ENCODE measurements at places on chromosomes 13 and 19.
A peak's percentile ranks its signal among the peaks of the same experiment; 100 is the strongest.

- DNase-seq: peak; percentile 19
These were observed 41.2 kb upstream of the KLF2 start for GRCh38 chr19:16283210-16284061.

GRCh38 chr13:111552891-111553655, 232.6 kb downstream of the TEX29 start:
- DNase-seq: no peak

DNA sequence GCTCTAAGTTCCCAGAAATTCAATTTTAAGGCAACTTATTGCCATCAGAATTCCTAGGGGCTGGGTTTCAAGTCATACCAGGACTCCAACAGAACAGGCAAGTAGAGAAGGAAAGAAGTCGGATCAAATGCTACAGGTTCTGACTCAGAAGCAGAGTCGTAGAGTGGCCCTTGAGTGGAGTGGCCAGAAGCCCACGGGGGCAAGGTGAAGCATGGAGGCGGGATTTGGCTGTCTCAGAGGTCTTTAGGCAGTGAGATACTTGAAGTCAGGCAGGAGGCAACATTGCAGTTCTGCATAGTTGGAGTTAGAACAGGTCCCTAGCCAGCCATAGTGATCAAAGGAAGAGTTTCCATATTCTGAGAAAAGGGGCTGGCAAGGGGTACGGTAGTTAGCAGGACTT, 111.6 kb downstream of the NHLRC3 start:
- no peak for DNase-seq

GRCh38 chr13:107329991-107330390, 762.1 kb upstream of the ARGLU1 start:
- DNase-seq: no peak

DNA sequence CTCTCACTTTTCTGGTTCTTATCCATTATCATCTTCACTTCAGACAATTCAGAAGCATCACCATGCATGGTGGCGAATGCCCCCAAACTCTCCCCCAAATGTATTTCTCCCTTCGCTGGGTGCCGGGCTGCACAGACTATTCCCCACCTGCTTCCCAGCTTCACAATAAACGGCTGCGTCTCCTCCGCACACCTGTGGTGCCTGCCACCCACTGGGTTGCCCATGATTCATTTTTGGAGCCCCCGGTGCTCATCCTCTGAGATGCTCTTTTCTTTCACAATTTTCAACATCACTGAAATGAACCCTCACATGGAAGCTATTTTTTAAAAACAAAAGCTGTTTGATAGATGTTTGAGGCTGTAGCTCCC, 2.8 kb upstream of the F10 start:
- DNase-seq: no peak

- DNase-seq: peak; percentile 26
These were observed 37.1 kb upstream of the ISYNA1 start for GRCh38 chr19:18475004-18475453.

- DNase-seq: no peak
These were observed 314.9 kb downstream of the COG6 start for GRCh38 chr13:39970177-39970846.

DNA sequence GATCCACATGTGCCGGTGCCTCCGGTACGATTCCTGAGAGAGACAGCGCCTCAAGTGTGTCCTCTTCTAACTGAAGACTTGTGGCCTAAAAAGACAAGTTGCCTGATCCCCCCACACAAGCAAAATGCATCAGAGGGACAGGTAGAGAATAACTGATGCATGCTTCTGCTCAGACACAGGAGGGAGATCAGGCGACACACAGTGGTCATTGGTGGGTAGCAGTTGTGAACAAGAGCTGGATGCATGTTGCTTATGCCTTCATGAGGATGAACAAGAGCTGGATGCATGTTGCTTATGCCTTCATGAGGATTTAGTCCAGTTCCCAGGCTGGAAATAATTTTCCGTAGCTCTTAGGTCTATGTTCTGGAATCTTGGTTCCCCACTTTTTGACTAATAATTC, 505.6 kb downstream of the MYO16 start:
- DNase-seq: no peak

GRCh38 chr13:46903748-46904147, 6.9 kb upstream of the HTR2A start:
- DNase-seq: no peak

DNA sequence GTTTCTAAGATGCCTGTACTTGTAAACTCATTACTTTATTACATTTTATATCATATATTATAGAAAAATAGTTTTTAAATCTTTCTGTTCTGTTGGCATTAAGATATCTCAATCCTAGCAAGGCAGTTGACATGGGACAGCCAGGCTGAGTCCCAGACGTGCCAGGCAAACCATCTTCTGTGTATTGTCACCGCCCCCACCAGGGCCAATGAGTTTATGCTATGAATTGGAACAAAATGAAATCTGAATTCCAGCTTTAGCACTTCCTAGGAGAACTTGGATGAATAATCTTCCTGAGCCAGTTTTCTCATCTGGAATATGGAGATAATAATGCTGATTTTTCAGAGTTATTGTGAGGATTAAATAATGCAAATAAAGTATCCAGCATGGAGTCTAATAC, 79.9 kb upstream of the GSX1 start:
- no peak for DNase-seq

DNA sequence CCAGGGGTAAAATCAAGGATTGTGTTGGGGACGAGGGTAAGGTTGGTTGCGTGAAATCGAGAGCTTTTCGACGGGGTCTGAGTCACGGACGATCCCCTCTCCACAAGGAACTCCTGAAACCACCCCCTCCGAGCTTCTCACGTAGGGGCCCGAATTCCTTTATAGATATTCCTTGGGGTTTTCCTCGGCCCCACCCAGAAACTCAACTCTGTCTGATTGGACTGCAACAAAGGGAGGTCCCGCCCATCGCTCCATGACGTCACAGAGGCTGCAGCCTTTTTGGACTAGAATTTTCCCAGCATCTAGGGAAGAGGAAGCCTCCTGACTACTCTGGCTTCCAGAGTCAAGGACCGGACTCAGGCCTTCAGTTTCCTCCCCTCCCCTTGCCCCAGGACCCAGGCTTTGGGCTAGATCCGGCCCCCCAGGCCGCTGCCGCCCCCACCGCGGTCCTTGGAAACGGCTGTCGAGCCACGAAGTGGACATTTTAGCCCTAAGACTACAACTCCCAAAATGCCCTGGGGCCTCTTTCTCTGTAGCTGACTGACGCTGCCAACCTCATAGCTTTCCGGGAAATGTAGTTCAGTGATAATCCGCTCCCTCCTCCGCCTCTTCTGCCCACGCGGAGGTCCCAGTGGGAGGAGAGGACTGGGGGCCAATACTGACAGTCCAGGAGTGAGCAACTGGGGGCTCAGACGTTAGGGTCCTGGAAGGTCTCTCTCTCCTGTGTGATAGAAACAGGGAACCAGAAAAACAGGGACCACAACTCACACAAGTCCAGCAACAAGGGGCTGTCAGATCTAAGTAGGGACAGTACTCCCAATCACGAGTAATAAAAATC, at the start of gene IZUMO1:
IZUMO1 (minus strand) TSS at position 172 of the 838 bp plus-strand sequence. CDS start 1,050 bp downstream, outside the sequence.
- DNase-seq: peak; percentile 41

DNA sequence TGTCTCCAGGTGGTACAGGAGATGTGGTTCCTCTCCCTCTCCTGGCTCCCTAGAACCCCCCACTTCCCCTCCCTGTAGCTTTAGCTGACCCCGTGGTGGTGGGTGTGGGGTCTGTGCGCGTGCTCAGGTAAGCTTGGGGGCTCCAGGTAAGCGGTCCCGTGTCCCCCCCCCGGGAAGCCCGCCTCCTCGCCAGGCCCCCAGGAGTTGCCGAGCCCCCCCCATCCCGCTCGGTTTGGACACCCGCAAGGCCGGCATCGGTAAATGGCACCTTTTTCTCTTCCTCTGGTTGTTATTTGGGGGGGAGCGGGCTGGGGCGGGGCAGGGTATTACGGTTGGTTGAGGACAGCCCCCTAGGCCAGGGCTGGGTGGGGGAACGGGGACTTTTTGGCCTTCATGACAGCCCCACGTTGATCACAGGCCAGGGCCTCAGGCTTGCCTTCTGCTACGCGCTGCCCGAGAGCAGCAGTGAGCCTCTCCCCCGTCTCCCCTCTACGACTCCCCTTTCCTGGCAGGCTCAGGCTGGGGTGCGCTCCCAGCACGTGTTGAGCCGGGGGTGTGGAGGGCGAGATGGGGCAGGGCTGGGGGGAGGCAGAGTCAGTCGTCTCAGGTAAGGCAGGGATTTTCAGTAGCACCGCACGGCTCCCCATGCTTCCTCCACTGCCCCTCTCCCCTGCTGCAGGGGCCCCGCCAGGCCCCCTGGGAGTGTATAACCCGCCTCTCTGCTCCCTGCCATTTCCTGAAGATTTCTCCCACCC, 10.7 kb upstream of the LIN7B start:
- DNase-seq: no peak

GRCh38 chr13:97004886-97005285, 10.6 kb upstream of the OXGR1 start:
- DNase-seq: no peak

- DNase-seq: no peak
These were observed 2638.7 kb upstream of the PCDH20 start for GRCh38 chr13:64054321-64054720.

GRCh38 chr13:33235564-33235963, 50.0 kb downstream of the STARD13 start:
- no peak for DNase-seq

GRCh38 chr19:4038057-4038456, 28.6 kb downstream of the ZBTB7A start:
- DNase-seq: no peak

GRCh38 chr19:1365319-1366269, 18.1 kb upstream of the NDUFS7 start:
- DNase-seq: no peak

GRCh38 chr13:27969866-27970229, 733 bp upstream of the CDX2 start:
- DNase-seq: no peak

GRCh38 chr19:50537769-50538230, 24.1 kb upstream of the ASPDH start:
- DNase-seq: peak; percentile 46

- no peak for DNase-seq
These were observed 33.4 kb downstream of the IPO5 start for GRCh38 chr13:97986835-97987234.

- no peak for DNase-seq
These were observed 8.5 kb downstream of the FOSB start for GRCh38 chr19:45476304-45476703.

GRCh38 chr19:56309511-56310185, 5.0 kb downstream of the ZSCAN5A start:
- DNase-seq: peak; percentile 27

DNA sequence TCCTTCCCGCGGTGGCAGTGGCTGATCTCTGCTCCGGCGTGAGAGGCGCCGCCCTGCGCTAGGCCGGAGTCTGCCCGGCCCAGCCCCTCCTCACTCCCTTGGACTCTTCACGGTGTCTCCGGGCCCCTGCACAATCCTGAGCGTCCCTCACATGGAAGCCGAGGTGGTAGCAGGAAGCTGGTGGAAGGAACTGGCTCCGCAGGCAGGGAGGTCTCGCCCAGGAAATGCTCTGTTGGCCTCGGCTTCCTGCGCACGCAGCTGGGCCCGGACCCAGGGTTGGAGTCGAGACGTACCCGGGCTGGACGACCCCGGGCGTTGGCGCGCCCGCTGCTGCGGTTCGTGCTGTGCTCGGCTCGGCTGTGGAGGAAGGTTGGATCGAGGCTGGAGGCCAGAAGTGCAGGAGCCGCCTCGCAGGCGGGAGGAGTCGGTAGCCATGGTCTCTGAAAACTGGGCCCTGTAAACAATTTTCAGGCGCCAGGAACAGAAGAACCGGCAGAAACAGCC, 46.3 kb downstream of the ZNF724 start:
- DNase-seq: no peak

DNA sequence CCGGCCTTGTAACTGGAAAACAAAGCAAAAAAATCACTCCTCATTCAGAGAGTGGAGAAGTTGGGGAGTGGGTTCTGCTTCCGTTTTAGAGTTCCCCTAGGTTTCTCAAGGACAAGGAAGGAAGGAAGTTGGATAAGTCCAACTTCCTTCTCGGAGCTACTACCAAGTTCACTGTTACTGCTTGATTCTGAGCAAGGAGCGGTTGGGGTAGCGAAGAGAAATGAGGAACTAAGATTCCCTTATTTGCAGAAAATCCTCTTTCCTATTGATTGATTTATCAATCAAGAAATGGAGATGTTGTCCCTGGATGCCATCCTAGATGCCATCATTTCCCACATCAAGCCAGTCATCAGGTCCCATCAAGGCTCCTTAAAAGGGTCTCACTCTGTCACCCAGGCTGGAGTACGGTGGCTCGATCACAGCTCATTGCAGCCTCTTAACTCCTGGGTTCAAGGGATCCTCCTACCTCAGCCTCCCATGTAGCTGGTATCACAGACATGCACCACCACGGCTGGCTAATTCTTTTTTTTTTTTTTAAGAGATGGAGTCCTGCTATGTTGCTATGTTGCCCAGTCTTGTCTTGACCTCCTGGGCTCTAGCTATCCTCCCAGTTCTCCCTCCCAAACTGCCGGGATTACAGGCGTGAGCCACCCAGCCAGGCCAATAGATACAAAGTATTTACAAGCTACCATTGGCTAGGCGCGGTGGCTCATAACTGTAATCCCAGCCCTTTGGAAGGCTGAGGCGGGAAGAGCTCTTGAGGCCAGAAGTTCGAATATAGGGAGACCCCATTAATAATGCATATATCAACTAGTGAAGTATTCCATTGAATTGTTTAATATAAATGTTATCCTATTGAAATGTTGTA, 809 bp upstream of the B9D2 start:
- DNase-seq: no peak

- DNase-seq: no peak
These were observed 49.3 kb downstream of the UFM1 start for GRCh38 chr13:38398711-38399493.

DNA sequence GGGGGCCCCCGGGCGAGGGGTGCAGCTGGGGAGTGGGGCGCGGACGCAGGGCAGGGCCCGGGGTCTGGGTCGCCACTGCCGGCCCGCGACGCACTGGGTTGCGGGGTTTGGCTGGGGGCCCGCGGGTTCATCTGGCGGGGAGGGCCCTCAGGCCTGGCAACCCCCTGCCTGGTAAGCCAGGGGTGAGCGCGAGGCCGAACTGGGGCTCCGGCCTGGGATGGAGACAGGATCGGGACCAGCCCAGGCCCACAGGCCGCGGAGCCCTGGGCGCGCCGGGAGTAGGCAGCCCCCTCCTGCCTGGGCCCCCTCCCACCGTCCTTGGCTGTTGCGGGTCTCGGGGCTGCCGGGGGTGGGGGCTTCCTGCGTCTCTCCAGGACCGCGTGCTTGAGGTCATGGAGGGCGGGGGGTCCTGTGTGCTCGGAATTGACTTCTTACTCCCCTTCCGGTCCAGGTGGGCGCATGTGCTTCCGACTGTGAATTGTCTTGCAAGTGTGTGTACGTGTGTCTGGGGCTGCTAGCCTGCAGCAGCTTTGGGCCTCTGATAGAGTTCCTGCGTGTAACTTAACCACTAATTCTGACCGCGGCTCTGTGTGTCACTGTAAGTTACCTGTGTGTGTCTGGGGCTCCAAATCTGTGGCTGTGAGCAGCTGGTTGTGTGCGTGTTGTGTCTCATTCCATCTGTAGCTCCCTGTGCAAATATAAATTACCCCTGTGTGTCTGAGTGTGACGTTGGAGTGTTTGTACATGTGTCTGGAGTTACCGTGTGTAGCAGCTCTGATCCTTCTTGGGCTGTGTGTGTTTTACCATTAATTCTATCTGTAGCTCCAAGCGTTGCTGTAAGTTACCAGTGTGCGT, 751 bp downstream of the GRAMD1A start:
- DNase-seq: peak; percentile 69
